T-helper 17 cell (primary cell): ENCODE measurements at places on chromosomes 2 and 18.

DNA sequence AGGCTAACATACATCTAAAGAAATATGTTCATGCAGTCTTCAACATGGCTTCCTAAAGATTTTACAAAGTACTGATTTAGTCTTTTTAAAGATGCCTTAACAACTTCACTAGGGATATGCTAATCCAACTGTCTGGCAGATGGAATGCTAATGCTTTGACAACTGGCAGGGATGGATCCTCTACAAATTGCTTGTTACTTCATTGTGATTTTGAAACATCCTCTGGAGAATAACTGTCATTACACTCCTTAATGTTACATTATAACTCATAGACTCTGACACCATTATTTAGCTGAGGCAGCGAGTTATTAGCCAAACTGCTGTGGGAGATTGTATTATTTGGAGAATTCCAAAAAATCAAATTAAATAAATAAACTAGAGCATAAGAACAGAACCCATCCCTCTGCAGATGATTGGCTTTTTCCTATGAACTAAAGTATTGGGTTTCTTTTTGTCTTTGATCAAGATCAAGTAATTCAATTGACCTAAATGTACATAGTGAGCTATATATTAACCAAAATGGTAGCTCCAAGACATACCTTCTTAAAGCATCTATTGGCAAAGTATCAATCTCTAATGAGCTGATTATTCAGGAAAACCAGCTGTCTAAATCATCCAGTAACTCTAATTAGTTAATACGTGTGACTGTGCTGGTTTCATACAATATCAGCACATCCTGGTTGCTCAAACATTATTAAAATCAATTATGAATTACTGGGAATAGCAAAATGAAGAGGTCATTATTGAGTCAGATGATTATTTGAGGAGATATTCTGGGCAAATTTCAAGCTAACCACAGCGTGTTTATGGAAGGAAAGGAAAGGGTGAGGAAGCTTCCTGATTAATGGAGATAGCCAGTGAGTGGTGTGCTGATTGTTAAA lies 321.3 kb upstream of the TFPI start:
- no peak for DNase-seq
- no peak overlapping the region for H3K4me3 ChIP-seq
- no peaks in the 10 kb centered on the region for H3K4me1 ChIP-seq
- H3K27me3 ChIP-seq = no peaks in the 10 kb centered on the region

DNA sequence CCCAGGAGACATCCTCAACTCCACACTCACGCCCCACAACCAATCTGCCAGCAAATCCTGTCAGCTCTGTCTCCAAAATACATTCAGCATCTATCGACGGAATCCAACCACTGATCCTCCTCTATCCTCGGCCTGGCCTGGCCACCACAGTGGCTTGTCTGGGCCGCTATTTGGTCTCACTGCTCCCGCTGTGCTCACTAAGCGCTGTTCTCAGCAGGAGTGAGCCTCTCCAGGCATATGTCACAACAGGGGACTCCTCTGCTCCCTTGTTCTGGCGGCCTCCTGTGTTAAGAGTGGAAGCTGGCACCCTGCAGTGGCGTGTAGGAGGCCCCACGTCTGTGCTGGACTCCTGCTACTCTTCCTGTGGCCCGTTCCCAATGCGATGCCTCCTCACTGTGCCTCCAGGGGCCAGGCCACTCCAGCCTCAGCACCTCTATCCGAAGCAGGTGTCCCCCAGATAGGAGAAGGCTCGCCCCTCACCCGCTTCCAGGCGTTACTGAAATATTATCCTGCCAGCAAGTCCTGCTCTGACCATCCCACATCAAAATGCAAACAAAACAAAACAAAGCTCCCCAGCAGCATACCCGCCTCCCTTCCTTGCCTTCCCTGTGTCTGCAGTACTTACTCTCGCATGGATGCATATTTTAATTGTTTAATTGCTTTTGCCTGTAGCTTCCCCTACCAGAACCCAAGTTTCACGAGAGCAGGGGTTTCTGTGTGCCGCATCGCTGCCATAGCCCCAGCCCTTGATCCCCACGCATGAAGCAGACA lies 39.9 kb downstream of the CENPO start:
- H3K4me1 ChIP-seq = peaks cover 8% of the 10 kb centered on the region
- H3K27me3 ChIP-seq = no peaks in the 10 kb centered on the region
- H3K36me3 ChIP-seq = peaks cover 6% of the 10 kb centered on the region
- DNase-seq = no peak

- no peak overlapping the region for H3K4me3 ChIP-seq
- H3K27ac ChIP-seq = no peak overlapping the region
- no peaks in the 10 kb centered on the region for H3K27me3 ChIP-seq
- H3K4me1 ChIP-seq = no peaks in the 10 kb centered on the region
- no peaks in the 10 kb centered on the region for H3K36me3 ChIP-seq
Measured at GRCh38 chr18:58952858-58953257, 88.2 kb downstream of the ZNF532 start.

GRCh38 chr2:13876491-13877037 lies 756.0 kb upstream of the LRATD1 start:
- DNase-seq = no peak
- no peaks in the 10 kb centered on the region for H3K4me1 ChIP-seq
- no peak overlapping the region for H3K27ac ChIP-seq
- H3K4me3 ChIP-seq = no peak overlapping the region

DNA sequence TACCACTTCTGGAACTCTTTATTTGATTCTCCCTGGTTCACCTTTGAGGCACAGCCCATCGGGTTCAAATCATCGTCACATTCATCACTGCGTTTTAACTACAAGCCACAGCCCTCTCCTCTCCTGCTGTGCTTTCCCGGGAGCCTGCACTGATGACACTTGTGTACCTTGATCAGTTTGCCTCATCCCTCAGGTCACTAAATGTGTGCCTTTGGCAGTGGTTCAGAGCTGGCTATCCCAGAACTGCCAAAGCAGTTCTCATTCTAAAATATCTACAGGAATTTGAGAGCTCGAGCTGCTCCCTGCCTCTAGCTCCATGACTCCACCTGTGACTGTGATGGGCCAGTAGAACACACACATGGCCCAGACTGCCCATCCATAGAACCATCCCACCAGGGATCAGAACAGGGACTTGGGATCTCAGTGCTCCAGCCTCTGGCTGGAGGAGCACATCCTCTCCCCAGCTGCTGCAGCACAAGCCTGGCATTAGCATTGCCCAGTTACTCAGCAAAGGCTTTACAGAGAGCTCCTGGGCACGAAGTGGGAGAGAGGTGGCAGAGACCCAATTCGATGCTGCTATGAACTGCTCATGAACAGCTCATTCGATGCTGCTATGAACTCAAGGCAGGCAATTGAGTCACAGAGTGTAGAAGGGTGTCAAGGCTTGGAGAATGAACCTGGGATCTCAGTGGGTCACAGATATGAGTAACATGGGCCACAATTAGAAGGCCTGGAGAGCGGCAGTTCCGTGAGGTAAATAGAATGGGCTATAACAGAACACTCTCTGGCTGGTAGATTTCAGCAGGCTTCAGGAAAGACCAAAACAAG lies 41.9 kb downstream of the EVA1A start:
- H3K27ac ChIP-seq = no peak overlapping the region
- no peaks in the 10 kb centered on the region for H3K4me1 ChIP-seq
- no peaks in the 10 kb centered on the region for H3K36me3 ChIP-seq

- DNase-seq = no peak
- H3K36me3 ChIP-seq = no peaks in the 10 kb centered on the region
- H3K4me3 ChIP-seq = no peak overlapping the region
Measured at GRCh38 chr2:238562446-238562845, 135.7 kb downstream of the ASB1 start.

GRCh38 chr2:56522605-56523089 lies 338.9 kb downstream of the CCDC85A start:
- no peak overlapping the region for H3K4me3 ChIP-seq

GRCh38 chr2:85886590-85886989 lies 2.2 kb downstream of the ST3GAL5 start:
- H3K4me1 ChIP-seq = peaks cover 45% of the 10 kb centered on the region
- no peaks in the 10 kb centered on the region for H3K27me3 ChIP-seq
- peak overlapping the region; percentile 91 for H3K4me3 ChIP-seq
- no peak for DNase-seq
- H3K27ac ChIP-seq = peak overlapping the region; percentile 91
- H3K36me3 ChIP-seq = peaks cover 3% of the 10 kb centered on the region

GRCh38 chr2:128308889-128309279 lies 9.8 kb downstream of the HS6ST1 start:
- no peak for DNase-seq
- H3K36me3 ChIP-seq = no peaks in the 10 kb centered on the region
- no peak overlapping the region for H3K4me3 ChIP-seq

- DNase-seq = no peak
- peaks cover 51% of the 10 kb centered on the region for H3K27me3 ChIP-seq
- no peaks in the 10 kb centered on the region for H3K36me3 ChIP-seq
- no peaks in the 10 kb centered on the region for H3K4me1 ChIP-seq
Measured at GRCh38 chr2:11560806-11561205, 27.0 kb downstream of the GREB1 start.

GRCh38 chr18:51234117-51235008 lies 36.9 kb upstream of the MEX3C start:
- no peak overlapping the region for H3K27ac ChIP-seq
- H3K4me3 ChIP-seq = no peak overlapping the region
- H3K4me1 ChIP-seq = peaks cover 2% of the 10 kb centered on the region

GRCh38 chr18:8124232-8125146 lies 484.7 kb upstream of the RAB12 start:
- H3K4me3 ChIP-seq = no peak overlapping the region
- no peaks in the 10 kb centered on the region for H3K4me1 ChIP-seq
- H3K27me3 ChIP-seq = no peaks in the 10 kb centered on the region
- H3K27ac ChIP-seq = no peak overlapping the region
- no peaks in the 10 kb centered on the region for H3K36me3 ChIP-seq
- no peak for DNase-seq

GRCh38 chr2:205022841-205023240 lies 477.6 kb downstream of the PARD3B start:
- peaks cover 3% of the 10 kb centered on the region for H3K36me3 ChIP-seq
- no peak overlapping the region for H3K27ac ChIP-seq
- no peak overlapping the region for H3K4me3 ChIP-seq
- peaks cover 19% of the 10 kb centered on the region for H3K4me1 ChIP-seq
- no peak for DNase-seq
- H3K27me3 ChIP-seq = no peaks in the 10 kb centered on the region

- peaks cover 2% of the 10 kb centered on the region for H3K4me1 ChIP-seq
- no peak for DNase-seq
- H3K36me3 ChIP-seq = no peaks in the 10 kb centered on the region
- H3K27me3 ChIP-seq = peaks cover 10% of the 10 kb centered on the region
Measured at GRCh38 chr18:60092073-60092472, 192.3 kb downstream of the PMAIP1 start.

- H3K27ac ChIP-seq = no peak overlapping the region
- DNase-seq = no peak
- H3K4me3 ChIP-seq = no peak overlapping the region
- H3K4me1 ChIP-seq = no peaks in the 10 kb centered on the region
Measured at GRCh38 chr2:220985561-220985960, 586.5 kb downstream of the EPHA4 start.

DNA sequence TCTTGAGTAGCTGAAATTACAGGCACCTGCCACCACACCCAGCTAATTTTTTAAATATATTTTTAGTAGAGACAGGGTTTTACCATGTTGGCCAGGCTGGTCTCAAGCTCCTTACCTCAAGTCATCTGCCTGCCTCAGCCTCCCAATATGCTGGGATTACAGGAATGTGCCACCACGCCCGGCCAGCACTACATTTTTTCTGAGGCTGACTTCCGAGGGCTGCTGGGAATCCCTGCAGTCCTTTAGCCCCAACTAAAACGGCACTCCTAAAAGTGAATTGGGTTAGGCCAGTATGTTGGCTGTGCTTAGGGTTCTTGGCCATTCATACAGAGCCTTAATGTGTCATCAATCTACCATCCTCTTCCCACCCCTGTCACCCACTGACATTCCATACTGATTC lies 375.4 kb downstream of the DCC start:
- no peak overlapping the region for H3K4me3 ChIP-seq
- DNase-seq = no peak
- no peak overlapping the region for H3K27ac ChIP-seq
- no peaks in the 10 kb centered on the region for H3K36me3 ChIP-seq

- DNase-seq = no peak
- H3K4me1 ChIP-seq = peaks cover 11% of the 10 kb centered on the region
- no peak overlapping the region for H3K4me3 ChIP-seq
- H3K27ac ChIP-seq = no peak overlapping the region
- H3K36me3 ChIP-seq = no peaks in the 10 kb centered on the region
Measured at GRCh38 chr18:37294951-37295350, 270.6 kb downstream of the CELF4 start.

GRCh38 chr18:11119550-11119949 lies 29.8 kb downstream of the PIEZO2 start:
- no peak for DNase-seq
- H3K36me3 ChIP-seq = no peaks in the 10 kb centered on the region

GRCh38 chr2:72581560-72582181 lies 244.2 kb downstream of the EXOC6B start:
- H3K36me3 ChIP-seq = peaks cover 5% of the 10 kb centered on the region
- H3K27me3 ChIP-seq = no peaks in the 10 kb centered on the region
- H3K4me1 ChIP-seq = peaks cover 20% of the 10 kb centered on the region
- H3K27ac ChIP-seq = no peak overlapping the region
- no peak overlapping the region for H3K4me3 ChIP-seq

- peaks cover 5% of the 10 kb centered on the region for H3K36me3 ChIP-seq
- H3K4me1 ChIP-seq = peaks cover 30% of the 10 kb centered on the region
- DNase-seq = peak; percentile 73
- H3K27ac ChIP-seq = peak overlapping the region; percentile 90
- peak overlapping the region; percentile 94 for H3K4me3 ChIP-seq
Measured at GRCh38 chr2:111121828-111122630, 1.3 kb downstream of the BCL2L11 start.

GRCh38 chr18:62425465-62426190 lies 97.2 kb upstream of the ZCCHC2 start:
- peak; percentile 50 for DNase-seq
- peaks cover 13% of the 10 kb centered on the region for H3K27me3 ChIP-seq
- H3K4me3 ChIP-seq = peak overlapping the region; percentile 47
- peaks cover 16% of the 10 kb centered on the region for H3K4me1 ChIP-seq
- H3K27ac ChIP-seq = peak overlapping the region; percentile 27

GRCh38 chr2:241509155-241509784 lies 886 bp upstream of the STK25 start:
- peaks cover 24% of the 10 kb centered on the region for H3K4me1 ChIP-seq
- peak overlapping the region; percentile 90 for H3K4me3 ChIP-seq
- no peaks in the 10 kb centered on the region for H3K27me3 ChIP-seq
- H3K27ac ChIP-seq = peak overlapping the region; percentile 95

- H3K36me3 ChIP-seq = no peaks in the 10 kb centered on the region
- H3K4me3 ChIP-seq = no peak overlapping the region
Measured at GRCh38 chr2:168521053-168521741, 65.1 kb downstream of the CERS6 start.

- peaks cover 12% of the 10 kb centered on the region for H3K27me3 ChIP-seq
- peak; percentile 65 for DNase-seq
- peak overlapping the region; percentile 96 for H3K4me3 ChIP-seq
- H3K36me3 ChIP-seq = no peaks in the 10 kb centered on the region
Measured at GRCh38 chr2:74715081-74715791, 61.2 kb downstream of the SEMA4F start.

GRCh38 chr2:39593439-39594393 lies 72.0 kb upstream of the TMEM178A start:
- no peaks in the 10 kb centered on the region for H3K4me1 ChIP-seq
- H3K36me3 ChIP-seq = no peaks in the 10 kb centered on the region
- no peak overlapping the region for H3K4me3 ChIP-seq
- H3K27me3 ChIP-seq = peaks cover 9% of the 10 kb centered on the region
